ENCODE measurements at places on chromosomes 6 and 20. TPM values are rescaled to one million over a fixed set of nuclear protein-coding genes. Genes with fewer than 3 reads are reported as not detected.

The GRIK2 gene
- 0.29 TPM for total RNA-seq

DNA sequence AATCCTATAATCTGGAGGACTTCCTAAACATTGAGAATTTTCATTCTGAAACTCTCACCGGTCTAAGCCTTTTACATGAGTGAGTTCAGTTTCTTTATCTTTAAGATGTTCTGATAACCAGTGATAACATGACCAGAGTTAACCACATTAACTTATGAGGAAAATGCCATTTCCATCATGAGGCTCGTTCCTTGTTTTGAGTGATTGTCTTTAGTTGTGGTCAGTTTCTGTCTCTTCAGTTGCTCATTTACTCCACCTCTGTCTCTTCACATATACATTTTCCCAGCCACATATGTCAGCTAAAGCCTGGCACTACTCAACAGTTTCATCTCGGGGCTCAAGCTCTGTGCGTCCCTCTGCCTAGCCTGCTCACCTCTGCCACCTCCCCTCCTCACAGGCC, 70.4 kb downstream of the JAG1 start:
- H3K4me3 ChIP-seq: no peak overlapping the region
- no peak for DNase-seq
- no peak overlapping the region for H3K27ac ChIP-seq
- H3K4me1 ChIP-seq: peaks cover 25% of the 10 kb centered on the region
- H3K36me3 ChIP-seq: no peaks in the 10 kb centered on the region

The NKAPL gene
- not detected for total RNA-seq

- H3K27me3 ChIP-seq: no peaks in the 10 kb centered on the region
- H3K27ac ChIP-seq: no peak overlapping the region
- H3K36me3 ChIP-seq: no peaks in the 10 kb centered on the region
- peak; percentile 59 for DNase-seq
These were observed 19.2 kb upstream of the GLP1R start for GRCh38 chr6:39029156-39030011.

GRCh38 chr20:32488066-32488838, 96.9 kb downstream of the NOL4L start:
- H3K27me3 ChIP-seq: no peaks in the 10 kb centered on the region
- H3K4me1 ChIP-seq: peaks cover 13% of the 10 kb centered on the region
- peak; percentile 16 for DNase-seq
- no peaks in the 10 kb centered on the region for H3K36me3 ChIP-seq
- no peak overlapping the region for H3K4me3 ChIP-seq

DNA sequence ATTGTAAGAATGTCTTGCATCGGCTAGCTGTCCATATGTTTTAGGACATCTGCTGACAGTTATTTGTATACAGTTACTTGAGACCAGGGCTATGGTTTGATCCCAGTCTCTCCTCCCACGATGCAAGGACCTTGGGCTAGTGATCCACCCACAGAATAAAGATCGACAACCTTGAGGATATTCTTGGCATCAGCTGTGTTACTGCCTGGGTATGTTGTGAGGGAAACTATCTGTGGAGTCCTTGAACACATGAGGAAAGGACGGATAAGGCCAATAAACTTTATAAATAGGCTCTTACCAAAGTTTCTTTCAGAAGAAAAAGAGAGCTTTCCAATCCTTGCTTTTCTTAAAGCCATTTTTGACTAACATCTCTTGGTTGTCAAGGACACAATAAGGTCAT, 70.8 kb upstream of the HEY2 start:
- no peaks in the 10 kb centered on the region for H3K27me3 ChIP-seq
- H3K36me3 ChIP-seq: no peaks in the 10 kb centered on the region
- DNase-seq: no peak
- no peak overlapping the region for H3K4me3 ChIP-seq
- no peaks in the 10 kb centered on the region for H3K4me1 ChIP-seq

GRCh38 chr6:37535759-37536490, 36.2 kb upstream of the CCDC167 start:
- DNase-seq: no peak
- H3K27me3 ChIP-seq: no peaks in the 10 kb centered on the region
- no peak overlapping the region for H3K27ac ChIP-seq
- no peaks in the 10 kb centered on the region for H3K4me1 ChIP-seq
- H3K36me3 ChIP-seq: no peaks in the 10 kb centered on the region
- H3K4me3 ChIP-seq: no peak overlapping the region

The SAMD3 gene
- total RNA-seq: 1.7 TPM

DNA sequence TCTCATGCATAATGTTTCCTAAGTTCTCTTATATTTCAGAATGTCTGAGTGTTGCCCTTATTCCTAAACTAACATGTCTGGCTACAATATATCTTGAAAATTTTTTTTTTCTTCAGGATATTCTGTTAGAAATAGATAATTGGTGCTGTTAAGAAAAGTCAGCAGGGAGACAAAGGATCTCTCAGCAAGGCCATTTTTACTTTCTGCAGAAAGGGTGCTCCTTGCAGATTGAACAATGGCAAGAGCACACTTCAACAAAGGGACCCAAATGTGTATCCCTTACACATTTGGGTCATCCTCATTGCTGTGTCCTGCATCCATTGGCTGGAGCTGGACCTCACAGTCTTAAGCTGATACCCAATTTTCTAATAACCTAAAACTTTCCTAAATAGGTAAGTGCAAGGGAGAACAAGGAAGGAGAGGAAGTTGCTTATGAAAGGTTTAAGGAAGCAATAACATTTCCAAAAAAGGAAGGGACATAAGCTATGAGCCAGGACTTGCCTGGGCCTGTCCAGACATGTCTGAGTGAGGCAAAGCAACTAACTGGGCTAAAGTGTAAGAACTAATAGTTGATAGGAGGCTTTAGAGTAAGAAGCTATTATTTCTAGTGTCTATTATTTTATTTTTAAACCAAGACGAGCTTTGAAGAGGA, 429.6 kb downstream of the BCKDHB start:
- DNase-seq: no peak
- no peak overlapping the region for H3K27ac ChIP-seq
- H3K4me1 ChIP-seq: no peaks in the 10 kb centered on the region
- no peaks in the 10 kb centered on the region for H3K27me3 ChIP-seq

GRCh38 chr20:40962733-40963504, 65.7 kb upstream of the TOP1 start:
- peak overlapping the region; percentile 28 for H3K4me3 ChIP-seq
- no peak overlapping the region for H3K27ac ChIP-seq
- H3K27me3 ChIP-seq: no peaks in the 10 kb centered on the region
- peak; percentile 91 for DNase-seq
- no peaks in the 10 kb centered on the region for H3K36me3 ChIP-seq
- H3K4me1 ChIP-seq: peaks cover 11% of the 10 kb centered on the region

DNA sequence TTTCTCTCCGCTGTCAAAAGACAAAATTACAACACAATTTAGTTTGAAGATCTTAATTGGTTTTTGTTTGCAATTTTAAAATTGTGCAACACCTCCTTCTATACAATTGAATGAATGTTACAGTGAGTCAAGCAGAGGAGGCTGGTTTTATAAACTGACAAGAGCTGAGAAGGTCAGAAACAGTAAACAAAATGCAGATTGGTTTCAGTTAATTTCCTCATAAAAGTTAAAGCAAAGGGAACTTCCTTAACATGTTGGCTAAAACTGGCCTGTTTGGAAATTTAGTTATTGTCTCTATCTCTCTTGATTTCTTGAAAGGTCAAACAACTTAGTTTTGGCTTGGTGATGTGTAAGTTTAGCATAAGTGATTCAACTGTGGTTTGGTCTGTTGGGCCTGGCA, 22.2 kb downstream of the KHDC1L start:
- no peak for DNase-seq
- no peak overlapping the region for H3K4me3 ChIP-seq
- no peaks in the 10 kb centered on the region for H3K4me1 ChIP-seq
- no peaks in the 10 kb centered on the region for H3K36me3 ChIP-seq
- H3K27me3 ChIP-seq: no peaks in the 10 kb centered on the region
- no peak overlapping the region for H3K27ac ChIP-seq

The HFE gene
- 5.7 TPM for total RNA-seq

GRCh38 chr6:99334526-99335127, 14.8 kb downstream of the FAXC start:
- H3K27ac ChIP-seq: no peak overlapping the region
- no peak for DNase-seq
- H3K27me3 ChIP-seq: no peaks in the 10 kb centered on the region
- no peak overlapping the region for H3K4me3 ChIP-seq
- H3K36me3 ChIP-seq: no peaks in the 10 kb centered on the region

DNA sequence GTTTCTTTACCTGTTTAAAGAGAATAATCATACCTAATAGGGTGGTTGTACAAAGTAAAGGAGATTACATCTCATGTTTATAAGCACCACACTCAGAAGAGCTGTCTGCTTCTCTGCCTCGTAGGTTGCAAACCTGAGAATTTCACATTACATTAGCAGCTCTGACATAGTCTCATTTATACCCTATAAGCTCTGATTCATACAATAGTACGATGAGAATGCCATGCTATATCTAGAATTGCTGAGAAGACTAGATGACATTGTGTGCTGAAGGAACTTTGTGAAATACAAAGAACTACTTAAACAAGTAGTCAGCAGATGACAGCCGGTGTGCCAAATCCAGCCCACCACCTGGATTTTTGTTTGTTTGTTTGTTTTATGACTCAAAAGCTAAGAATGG, 121.2 kb downstream of the ADAT2 start:
- DNase-seq: no peak
- no peak overlapping the region for H3K27ac ChIP-seq
- no peaks in the 10 kb centered on the region for H3K4me1 ChIP-seq
- H3K4me3 ChIP-seq: no peak overlapping the region

The CST1 gene
- total RNA-seq: 499 TPM

- DNase-seq: no peak
- H3K4me3 ChIP-seq: no peak overlapping the region
- no peaks in the 10 kb centered on the region for H3K27me3 ChIP-seq
- no peak overlapping the region for H3K27ac ChIP-seq
These were observed 531.9 kb upstream of the MAN1A1 start for GRCh38 chr6:119881416-119881815.

- DNase-seq: no peak
- no peaks in the 10 kb centered on the region for H3K27me3 ChIP-seq
These were observed 575 bp downstream of the WTAP start for GRCh38 chr6:159727717-159728445.

DNA sequence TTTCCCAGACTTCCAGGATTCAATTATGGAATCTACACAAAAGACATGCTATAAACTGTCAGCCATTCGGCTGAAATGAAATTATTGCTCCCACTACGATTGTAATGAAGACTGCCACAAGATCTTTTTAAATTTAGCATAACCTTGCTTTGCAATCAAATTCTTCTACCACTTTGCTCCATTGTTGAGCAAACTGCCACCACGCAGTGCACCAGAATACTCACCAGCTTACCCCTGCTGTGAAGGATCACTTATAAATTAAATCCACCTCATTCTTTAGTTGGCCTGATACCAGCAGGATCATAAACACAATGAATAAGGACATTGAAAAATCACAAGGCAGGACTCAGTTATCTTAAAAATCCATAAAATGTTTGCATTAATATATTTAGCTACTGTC, 151.8 kb upstream of the PRND start:
- no peaks in the 10 kb centered on the region for H3K4me1 ChIP-seq
- H3K27ac ChIP-seq: no peak overlapping the region
- no peaks in the 10 kb centered on the region for H3K27me3 ChIP-seq
- no peaks in the 10 kb centered on the region for H3K36me3 ChIP-seq
- no peak overlapping the region for H3K4me3 ChIP-seq

- peaks cover 35% of the 10 kb centered on the region for H3K4me1 ChIP-seq
- H3K36me3 ChIP-seq: peaks cover 18% of the 10 kb centered on the region
- DNase-seq: no peak
- no peaks in the 10 kb centered on the region for H3K27me3 ChIP-seq
- H3K27ac ChIP-seq: no peak overlapping the region
- H3K4me3 ChIP-seq: no peak overlapping the region
These were observed 6.1 kb downstream of the PLAGL2 start for GRCh38 chr20:32201296-32201976.

DNA sequence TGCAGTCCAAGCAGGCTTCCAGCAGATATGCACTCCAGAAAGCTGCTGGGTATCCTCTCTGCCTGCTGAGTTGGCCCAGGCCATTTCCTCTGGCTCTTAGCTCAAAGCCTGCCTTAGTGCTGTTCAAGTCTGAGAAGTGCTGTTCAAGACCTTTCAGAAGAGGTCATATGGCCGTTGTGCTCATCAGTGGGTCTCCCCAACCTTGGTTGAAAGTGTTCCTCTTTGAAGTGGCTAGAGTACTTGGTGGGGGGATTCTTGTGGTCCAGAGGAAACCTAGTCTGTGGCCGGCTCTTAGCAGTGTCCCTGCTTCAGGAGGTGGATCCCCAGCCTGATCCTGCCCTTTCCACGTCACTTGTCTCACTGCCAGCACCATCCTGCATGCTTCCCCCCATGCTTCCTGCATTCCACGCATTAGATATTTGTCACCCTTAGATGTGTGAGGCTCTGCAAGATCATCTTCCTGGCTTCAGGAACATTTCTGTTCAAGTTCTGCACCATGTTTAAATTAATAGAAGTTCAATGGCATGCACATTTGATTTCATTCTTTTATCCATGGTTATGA, 105.0 kb downstream of the FIG4 start:
- no peak overlapping the region for H3K27ac ChIP-seq
- H3K27me3 ChIP-seq: no peaks in the 10 kb centered on the region
- H3K36me3 ChIP-seq: no peaks in the 10 kb centered on the region
- H3K4me1 ChIP-seq: peaks cover 33% of the 10 kb centered on the region

DNA sequence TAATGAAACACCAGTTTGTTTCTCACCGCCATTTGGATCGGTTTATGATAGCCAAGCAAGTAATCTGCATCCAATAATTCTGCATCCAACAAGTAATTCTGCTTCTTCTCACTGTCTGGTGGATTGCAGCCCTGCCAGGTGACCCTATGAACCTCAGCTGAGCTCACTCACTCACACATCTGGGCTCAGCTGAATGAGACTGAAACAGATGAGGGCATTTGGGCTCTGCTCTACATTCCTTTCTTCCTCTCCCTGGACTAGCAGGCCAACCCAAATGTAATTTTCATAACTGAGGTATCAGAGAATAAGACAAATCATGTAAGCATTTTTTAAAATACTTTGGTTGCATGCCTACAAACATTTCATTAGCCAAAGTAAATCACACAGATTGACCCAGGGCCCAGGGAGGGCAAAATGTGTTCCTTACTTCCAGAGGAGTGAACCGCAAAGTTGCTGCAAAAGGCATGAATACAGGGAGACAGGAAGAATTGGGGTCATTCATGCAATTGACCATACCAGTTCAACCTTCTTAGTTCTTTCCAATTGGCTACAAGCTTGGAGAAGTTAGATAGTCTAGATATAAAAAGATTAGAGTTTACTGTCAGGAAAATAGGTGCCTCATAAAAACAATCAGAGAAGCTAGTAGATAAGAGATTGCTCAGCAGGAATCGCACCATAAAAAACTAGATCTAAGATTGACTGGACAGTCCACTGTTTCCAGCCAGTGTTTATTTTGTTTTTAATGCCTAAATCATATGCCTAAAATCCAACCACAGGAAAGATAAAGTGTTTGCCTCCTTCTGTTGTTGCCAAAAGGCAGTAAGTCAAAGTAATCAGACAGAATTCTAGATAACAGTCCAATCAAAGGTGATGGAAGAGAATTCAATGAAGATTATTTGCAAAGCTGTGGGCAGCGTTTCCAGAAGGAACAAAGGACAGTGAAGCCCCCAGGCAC, 43.7 kb downstream of the CBLN4 start:
- H3K4me3 ChIP-seq: no peak overlapping the region
- H3K4me1 ChIP-seq: no peaks in the 10 kb centered on the region
- H3K36me3 ChIP-seq: no peaks in the 10 kb centered on the region
- no peaks in the 10 kb centered on the region for H3K27me3 ChIP-seq
- no peak for DNase-seq

The BCLAF1 gene
- 178 TPM for total RNA-seq
